ENCODE measurements at places on chromosomes 12 and 14.
A peak's percentile ranks its signal among the peaks of the same experiment; 100 is the strongest.

DNA sequence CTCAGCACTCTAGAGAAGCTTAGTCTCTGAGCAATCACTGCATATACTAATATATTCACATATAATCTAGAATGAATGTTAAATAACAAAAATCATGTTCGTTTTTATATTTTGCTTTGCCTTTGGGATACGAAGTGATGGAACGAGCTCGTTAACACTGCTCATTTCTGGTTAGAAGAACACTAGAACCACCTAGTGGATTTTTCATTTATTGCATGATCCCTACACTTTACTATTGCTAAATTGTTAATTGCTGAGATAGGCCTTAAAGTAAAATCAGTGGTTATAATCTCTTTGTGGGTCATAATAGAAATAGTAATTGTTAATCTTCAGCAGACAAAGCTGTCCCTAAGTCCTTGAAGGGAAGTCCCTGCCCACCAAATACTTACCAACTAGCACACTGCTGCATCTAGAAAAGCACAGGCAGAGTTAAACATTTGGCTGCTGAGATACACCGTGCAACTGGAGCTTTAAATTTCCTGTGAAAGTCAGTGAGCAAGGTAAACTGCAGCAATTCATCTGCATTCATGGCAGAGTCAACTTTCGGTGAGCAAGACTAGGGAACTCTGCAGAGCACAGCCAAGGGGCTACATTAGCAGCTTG, 353.7 kb downstream of the APAF1 start:
- H3K27me3 ChIP-seq: no peaks in the 10 kb centered on the region
- no peak overlapping the region for H3K4me3 ChIP-seq
- no peaks in the 10 kb centered on the region for H3K36me3 ChIP-seq
- DNase-seq: no peak
- H3K4me1 ChIP-seq: no peaks in the 10 kb centered on the region
- no peak overlapping the region for H3K27ac ChIP-seq

GRCh38 chr12:59603754-59604153, 7.9 kb downstream of the SLC16A7 start:
- no peak for DNase-seq
- no peaks in the 10 kb centered on the region for H3K36me3 ChIP-seq
- no peaks in the 10 kb centered on the region for H3K27me3 ChIP-seq
- H3K4me3 ChIP-seq: no peak overlapping the region
- H3K27ac ChIP-seq: no peak overlapping the region

GRCh38 chr14:79281244-79282152, 929.8 kb downstream of the DIO2 start:
- H3K27me3 ChIP-seq: no peaks in the 10 kb centered on the region
- H3K27ac ChIP-seq: no peak overlapping the region
- H3K4me3 ChIP-seq: no peak overlapping the region
- H3K4me1 ChIP-seq: no peaks in the 10 kb centered on the region
- DNase-seq: no peak

DNA sequence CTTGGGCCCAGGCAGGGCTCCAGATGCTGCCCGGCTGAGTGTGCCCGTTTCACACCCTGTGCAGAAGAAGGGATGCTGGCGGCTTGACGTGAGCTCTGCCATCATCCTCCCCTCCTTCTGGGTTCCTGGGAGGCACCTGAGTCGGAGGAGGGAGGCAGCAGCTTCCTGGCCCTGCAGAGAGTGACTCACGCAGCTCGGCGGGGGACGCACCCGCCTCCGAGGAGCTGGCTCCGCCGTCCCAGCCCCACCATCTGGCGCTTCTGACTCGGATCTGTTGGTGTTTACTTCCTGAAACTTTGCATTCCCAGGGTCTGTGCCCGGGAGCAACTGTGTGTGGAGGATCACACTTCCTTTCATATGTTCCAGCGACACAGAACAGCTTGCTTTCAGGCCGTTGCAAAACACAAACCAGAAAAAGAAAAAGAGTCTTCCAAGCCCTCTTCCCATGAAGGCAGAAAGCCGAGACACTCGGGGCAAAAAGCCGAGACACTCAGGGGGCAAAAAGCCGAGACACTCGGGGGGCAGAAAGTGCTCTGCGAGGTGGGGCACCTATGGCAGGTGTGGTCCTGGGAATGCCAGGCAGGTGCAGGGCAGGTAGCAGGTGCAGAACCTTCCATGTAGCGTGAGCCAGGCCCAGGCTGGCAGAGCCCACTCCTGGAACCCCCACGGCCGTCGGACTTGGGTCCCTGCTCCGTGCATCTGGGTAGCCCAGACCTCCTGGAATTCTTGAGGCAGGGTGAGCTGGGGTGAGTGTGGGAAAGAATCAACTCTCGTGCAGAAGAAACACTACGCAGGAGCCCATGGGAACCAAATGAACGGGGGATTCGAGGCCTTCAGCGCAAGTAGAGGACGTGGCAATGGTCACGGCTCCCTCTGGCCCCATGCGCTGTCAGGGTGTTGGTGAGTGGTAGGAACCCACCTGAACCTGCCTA, 27.6 kb upstream of the GALNT9 start:
- no peaks in the 10 kb centered on the region for H3K27me3 ChIP-seq
- H3K4me3 ChIP-seq: no peak overlapping the region
- DNase-seq: no peak
- no peaks in the 10 kb centered on the region for H3K36me3 ChIP-seq
- no peaks in the 10 kb centered on the region for H3K4me1 ChIP-seq

GRCh38 chr12:16165506-16165905, 112.0 kb downstream of the SLC15A5 start:
- no peak overlapping the region for H3K27ac ChIP-seq
- no peaks in the 10 kb centered on the region for H3K27me3 ChIP-seq
- no peaks in the 10 kb centered on the region for H3K4me1 ChIP-seq

- DNase-seq: peak; percentile 72
- peak overlapping the region; percentile 19 for H3K4me3 ChIP-seq
- H3K27ac ChIP-seq: peak overlapping the region; percentile 46
- peaks cover 28% of the 10 kb centered on the region for H3K4me1 ChIP-seq
Measured at GRCh38 chr14:105093038-105093430, 27.8 kb upstream of the GPR132 start.

- H3K4me3 ChIP-seq: no peak overlapping the region
- H3K27me3 ChIP-seq: no peaks in the 10 kb centered on the region
- H3K4me1 ChIP-seq: no peaks in the 10 kb centered on the region
- no peak overlapping the region for H3K27ac ChIP-seq
Measured at GRCh38 chr12:3520711-3521110, 29.7 kb downstream of the PRMT8 start.

DNA sequence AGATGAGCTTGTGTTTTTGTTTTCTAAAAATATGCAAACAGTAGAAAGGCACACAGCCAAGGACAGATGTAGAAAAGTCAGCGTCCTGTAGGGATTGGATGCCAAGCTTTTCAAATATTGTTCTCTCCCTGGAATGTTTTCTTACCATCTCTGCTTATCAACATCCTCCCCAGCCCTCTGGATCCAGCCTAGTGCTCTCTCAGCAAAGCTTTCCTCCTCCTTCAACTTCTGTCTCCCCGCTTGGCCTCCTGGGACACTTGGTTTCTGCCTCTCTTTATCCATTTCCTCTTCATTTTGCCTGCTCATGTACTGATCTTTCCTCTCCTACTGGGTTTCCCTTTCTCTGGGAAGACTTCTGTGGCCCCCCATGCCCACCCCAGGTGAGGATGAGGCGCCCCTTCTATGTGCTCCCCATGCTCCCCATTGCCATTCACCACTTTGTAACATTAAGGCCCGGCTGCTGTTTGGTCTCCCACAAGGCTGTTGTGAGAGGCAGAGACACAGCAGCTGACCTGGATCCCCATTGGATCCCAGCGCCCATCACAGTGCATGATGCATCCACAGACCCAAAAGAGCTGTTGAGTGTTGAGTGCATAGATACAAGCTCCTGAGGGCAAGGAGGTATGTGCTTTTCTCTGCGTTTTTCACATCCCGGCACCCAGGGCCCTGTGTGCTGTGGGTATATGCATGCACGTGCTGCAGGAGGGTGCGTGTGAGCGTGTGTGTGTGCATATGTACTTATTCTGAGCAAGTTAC, 38.2 kb downstream of the EVL start:
- H3K4me3 ChIP-seq: peak overlapping the region; percentile 9
- H3K27me3 ChIP-seq: no peaks in the 10 kb centered on the region
- peaks cover 100% of the 10 kb centered on the region for H3K4me1 ChIP-seq
